ENCODE measurements at places on chromosomes 16 and 17.

GRCh38 chr17:78556812-78557211 lies 20.4 kb downstream of the DNAH17 start:
- DNase-seq: no peak

DNA sequence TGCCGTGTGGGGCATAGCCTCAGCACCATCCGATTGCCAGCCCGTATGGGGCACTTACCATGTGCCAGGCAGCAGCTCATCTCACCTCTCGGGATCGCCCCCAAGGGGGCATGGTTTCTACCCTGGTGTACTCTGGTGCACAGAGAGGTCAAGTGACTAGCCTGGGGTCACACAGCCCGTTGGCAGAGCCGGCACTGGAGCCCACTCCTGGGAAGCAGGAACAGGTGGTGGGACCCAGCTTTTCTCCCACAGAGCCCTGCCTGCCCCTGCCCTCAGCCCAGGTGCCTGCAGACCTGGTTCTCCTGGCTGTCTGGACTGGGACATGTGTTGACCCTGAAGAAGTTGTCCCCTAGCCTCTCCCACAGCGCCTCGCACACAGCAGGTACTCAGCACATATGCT lies 141.8 kb upstream of the CIBAR2 start:
- no peak for DNase-seq

- peak; percentile 32 for DNase-seq
These were observed 482 bp upstream of the SLC16A3 start for GRCh38 chr17:82228278-82228841.

DNA sequence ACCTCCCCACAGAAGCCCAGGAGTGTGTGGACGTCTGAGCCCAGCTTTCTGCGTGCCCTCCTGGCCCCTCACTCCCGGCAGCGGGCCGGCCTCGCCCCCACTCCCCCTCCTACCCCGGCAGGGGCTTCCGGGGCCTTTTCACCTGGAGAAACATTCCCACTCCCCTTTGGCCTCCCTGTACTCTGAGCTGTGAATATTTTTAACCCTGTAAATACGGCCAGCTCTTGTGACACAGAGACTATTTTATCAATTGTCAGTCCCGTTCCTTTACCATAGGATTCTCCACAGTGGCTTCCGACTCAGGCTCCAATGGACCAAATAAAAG lies 5.9 kb upstream of the PRR35 start:
- DNase-seq: no peak

DNA sequence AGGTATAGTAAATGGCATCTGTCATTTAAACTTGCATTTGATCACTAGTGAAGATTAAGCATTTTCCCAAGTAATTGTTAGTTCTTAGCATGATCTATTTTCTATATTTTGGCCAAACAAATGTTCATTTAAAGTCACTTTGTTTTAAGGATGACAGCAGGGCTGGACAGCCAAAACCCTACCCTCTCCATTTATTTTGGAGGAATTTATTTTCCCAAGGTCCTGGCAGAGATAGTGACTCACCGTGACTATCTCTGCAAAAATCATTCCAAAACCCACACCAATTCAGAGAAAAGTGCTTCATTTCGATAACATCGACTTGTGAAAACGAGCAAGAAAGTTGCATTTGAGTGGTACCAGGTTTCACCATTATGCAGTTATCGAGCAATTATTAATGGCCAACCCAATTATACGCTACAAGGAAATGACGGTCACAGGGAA lies 665 bp upstream of the AKAP1 start:
- no peak for DNase-seq

DNA sequence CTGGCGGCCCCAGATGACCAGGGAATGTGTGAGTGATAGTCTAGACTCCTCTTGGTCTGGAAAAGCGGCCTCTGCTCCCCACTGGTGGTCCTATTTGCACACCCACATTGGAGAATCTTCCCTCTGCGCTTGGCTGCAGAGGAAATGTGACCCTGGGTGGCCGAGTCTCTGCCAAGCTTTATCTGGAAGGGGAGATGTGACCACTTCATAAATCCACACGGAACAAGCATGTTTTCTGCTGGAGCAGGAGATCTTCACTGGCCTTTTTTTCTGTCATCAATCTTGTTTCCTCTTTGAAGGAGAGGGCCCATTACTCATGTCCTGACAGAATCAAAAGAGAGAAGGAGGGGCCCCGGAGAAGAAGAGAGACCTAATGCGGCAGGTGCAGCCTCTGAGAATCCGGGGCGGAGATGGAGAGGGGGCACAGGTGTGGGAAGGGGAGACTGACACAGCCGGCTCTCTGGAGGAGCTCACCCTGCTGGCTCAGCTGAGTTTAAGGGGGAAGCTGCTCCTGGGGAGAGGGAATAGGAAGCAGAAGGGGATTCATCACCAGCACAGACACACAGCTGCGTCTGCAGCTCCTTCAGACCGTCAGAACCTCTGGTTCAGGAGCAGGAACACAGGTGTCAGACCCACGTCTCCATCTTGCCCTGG lies 116.3 kb downstream of the SOX9 start:
- DNase-seq: peak; percentile 22

DNA sequence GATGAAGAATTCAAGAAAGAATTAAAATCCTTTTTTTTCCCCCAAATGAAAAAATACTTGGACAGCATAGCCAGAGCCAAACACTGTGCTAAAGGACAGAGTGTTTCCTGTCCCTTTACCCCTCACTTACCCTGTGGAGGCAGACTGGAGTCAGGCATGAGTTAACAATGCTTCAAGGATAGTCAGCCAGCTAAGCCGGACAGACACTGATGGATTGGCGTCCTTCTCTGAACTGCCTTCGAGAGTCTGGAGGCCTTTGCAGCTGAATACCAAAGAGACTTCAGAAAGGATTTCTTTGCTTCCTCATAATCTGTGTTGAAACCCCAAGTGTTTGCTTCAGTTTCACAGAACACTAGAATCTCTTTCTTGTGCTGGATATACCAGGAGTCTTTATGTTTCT lies 4.6 kb downstream of the METTL9 start:
- DNase-seq: peak; percentile 53

GRCh38 chr17:74380959-74381808 lies 13.9 kb downstream of the GPR142 start:
- DNase-seq: no peak

- DNase-seq: no peak
These were observed 25.9 kb downstream of the AMFR start for GRCh38 chr16:56399486-56399885.

DNA sequence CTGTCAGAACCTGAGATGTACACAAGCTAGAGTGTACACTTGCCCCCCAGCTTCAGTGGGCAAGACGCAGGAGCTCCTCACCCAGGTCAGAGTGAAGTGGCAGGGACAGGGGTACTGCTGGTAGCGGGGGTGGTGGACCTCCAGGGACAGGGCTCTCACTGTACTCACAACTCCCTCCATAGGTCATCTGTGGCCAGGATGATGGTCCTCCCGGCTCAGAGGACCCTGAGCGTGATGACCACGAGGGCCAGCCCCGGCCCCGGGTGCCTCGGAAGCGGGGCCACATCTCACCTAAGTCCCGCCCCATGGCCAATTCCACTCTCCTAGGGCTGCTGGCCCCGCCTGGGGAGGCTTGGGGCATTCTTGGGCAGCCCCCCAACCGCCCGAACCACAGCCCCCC lies 2.7 kb downstream of the NXPH3 start:
- no peak for DNase-seq

GRCh38 chr16:24537474-24538337 lies 1.7 kb upstream of the RBBP6 start:
- DNase-seq: no peak

DNA sequence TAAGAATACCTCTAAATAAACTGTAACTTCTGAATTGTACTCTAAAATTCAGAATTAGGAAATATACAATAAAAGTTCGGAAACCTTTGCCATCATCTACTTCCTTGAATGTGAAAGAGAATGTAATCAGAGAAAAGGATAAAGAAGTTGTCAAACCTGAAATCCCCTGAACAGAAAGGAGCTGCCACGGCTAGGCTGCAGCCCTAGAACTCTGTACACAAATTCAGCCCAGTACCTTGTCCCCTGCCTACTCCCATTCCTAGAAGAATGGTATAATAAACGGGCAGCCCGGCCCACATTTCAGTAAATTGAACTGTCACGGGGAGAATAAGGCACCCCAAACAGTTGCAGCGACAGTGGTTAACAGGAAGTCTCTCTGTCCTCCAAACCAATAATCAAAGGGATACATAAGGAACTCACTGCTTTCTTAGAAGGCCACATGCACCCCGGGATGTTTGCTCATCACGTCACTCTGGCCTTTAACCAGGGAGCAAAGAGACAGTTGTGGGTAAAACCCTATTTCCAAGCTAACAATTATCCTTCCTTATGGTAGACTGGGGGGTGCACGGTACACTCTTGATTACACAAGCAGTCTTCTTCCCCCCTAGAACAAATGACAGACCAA lies 24.3 kb upstream of the RFFL start:
- no peak for DNase-seq

- no peak for DNase-seq
These were observed 17.7 kb upstream of the MNT start for GRCh38 chr17:2418572-2418971.

Measured in nephron progenitor cell (in vitro differentiated cells).